ENCODE measurements at places on chromosomes 2 and 18.

GRCh38 chr2:201139836-201140604 is 24.1 kb downstream of the CFLAR start:
- no peak for DNase-seq

- no peak for DNase-seq
Observed at GRCh38 chr2:175834477-175834876, 167.6 kb downstream of the LNPK start.

DNA sequence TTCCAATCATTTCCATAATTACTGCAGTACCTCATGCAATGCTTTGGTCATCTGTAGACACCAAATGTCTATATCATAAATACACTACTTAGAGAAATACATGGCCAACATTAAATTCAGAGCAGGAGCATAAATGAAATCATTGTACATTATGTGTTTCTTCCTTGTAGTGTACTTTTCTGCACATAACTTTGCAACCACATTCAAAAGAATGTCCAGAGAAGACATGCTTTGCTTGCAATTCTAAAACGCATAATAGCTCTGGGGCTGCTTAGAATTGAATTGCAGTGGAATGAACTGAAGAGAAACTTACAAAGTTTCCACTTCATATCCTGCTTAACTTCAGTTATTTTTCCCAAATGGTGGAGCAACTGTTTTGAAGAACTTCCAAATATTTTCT is 664.4 kb downstream of the DSC3 start:
- no peak for DNase-seq

- no peak for DNase-seq
Observed at GRCh38 chr2:224934526-224935188, 107.6 kb downstream of the DOCK10 start.

DNA sequence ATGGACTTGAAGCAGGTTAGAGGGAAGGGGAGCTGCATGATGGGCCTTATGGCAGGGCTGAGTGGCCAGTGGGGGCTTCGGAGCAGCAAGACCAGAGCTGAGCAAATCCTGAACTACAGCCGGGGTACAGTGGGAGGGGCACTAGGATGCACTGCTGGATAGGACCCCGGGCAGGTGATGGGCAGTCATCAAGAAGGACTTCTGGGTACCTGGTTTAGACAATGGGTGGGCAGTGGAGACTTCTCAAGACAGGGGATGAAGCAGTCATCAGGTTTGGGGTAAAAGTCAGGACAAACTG is 507.4 kb upstream of the MYT1L start:
- no peak for DNase-seq

- DNase-seq, result no peak
Observed at GRCh38 chr2:237134321-237135230, 48.9 kb downstream of the COPS8 start.

DNA sequence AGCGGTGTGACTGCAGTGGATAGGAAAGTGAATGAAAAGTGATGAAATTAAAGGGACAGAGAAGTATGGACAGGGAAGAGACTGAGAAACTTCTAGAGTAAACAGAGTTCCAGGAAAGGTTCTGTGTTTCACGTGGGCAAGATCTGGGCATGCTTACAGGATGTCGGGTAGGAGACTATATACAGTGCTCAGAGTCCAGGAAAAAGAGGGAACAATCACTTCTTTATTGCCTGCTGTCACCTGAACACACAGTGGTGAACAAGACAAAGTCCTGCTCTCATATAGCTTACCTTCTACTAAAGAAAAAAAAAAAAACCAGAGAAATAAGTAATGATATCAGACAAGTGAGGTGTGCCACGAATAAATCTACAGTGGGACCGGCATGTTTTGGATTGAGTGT is 2.4 kb downstream of the LRPPRC start:
- DNase-seq, result no peak

GRCh38 chr2:129233751-129234406 is 745.6 kb upstream of the RAB6C start:
- peak; percentile 15 for DNase-seq

GRCh38 chr18:53536908-53537307 is 687.6 kb downstream of the MBD2 start:
- DNase-seq, result no peak

GRCh38 chr2:158969715-158970240 is 1.3 kb downstream of the TANC1 start:
- DNase-seq, result peak; percentile 37

DNA sequence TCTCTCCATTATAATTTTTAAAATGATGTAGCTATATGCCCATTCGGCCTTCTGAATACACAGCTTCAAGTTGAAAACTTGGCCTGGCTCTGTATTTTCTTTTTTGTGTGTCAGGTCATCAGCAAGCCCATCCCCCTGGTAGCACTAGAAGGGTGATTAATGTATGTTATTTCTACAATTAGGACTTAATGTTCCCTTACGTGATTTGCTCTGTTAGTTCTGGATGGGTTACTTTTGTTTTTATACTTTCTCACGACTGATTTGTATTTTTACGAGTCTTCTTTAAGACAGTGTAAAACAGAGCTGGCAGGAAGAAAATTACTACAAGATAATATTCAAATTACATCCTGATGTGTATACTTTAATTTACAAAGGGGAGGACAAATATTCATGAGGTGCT is 88.4 kb upstream of the RGPD4 start:
- DNase-seq, result no peak

GRCh38 chr2:239521518-239521815 is 120.6 kb upstream of the HDAC4 start:
- DNase-seq, result no peak

GRCh38 chr2:199979832-199980628 is 24.6 kb downstream of the MAIP1 start:
- peak; percentile 88 for DNase-seq

DNA sequence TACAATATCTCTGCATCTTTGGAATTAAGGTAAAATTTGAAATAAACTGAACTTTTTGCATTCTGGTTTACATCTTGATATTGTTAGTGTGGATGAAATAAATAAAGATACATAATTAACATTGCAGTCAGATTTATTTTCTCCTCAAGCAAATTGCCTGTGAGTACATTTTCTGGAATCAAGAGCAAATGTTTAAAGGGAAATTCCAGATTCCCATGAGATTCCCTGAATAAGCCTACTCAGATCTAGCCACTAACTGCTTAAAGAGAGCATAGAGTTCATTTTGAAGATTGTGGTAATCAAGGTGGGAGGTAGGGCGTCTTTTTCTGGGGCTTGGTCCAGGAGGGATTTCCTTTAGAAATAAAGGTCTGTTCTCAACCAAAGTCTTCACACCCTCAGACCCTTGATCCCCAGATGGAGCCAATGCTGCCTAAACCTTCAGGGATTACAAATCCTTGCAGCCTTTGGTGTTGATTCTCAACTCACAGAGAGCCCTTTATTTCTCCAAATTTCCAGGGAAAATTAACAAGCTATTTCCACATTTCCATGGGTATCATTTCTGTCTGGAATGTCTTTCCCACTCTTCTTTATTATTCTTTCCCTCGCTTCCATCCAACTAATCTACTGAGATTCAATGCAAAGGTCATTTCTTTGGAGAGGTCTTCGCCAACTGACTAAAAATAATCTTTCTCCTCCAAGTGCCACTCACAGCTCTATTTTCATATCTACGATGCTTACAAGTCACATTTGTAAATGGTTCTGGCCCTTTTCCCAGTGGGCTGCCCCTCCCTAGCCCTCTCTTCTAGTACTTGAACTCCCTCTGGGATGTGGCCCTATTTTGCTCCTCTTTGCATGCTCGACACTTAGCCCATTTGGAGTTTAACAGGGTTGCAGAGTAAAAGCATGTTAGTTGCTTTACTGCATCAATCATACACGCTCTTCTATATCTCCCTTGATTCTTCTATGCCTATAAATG is 79.8 kb upstream of the SPATS2L start:
- DNase-seq, result peak; percentile 13

DNA sequence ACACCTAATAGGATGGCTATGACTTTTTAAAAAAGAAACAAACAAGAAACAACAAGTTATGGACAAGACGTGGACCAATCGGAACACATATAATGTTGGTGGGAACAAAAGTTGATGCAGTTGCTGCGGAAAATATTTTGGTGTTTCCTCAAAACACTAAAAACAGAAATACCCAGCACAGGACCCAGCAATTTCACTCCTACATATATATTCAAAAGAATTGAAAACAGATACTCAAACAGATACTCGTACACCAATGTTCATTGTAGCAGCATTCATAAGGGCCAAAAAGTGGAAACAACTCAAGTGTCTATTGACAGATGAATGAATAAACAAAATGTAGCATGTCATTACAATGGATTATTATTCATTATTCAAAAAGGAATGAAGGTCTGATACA is 12.1 kb downstream of the CCDC141 start:
- no peak for DNase-seq

DNA sequence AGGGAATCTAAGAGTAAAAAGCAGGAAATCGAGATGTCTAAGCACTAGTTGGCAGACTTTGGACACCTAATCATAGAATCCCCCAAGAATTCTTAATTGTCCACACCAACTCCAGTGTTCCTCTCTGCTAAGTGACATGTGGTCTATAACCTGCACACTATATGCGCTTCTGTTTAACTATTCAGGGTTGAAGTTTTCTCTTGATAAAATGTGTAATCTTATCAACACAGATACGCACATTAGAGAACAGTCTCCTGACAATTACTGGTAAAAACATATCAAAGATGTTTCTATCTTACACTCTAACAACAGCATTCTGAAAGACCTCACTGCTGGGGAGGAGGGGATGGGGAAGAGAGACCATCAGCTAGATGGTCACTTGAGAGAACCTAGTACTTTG is 3.9 kb downstream of the ABCB11 start:
- no peak for DNase-seq

DNA sequence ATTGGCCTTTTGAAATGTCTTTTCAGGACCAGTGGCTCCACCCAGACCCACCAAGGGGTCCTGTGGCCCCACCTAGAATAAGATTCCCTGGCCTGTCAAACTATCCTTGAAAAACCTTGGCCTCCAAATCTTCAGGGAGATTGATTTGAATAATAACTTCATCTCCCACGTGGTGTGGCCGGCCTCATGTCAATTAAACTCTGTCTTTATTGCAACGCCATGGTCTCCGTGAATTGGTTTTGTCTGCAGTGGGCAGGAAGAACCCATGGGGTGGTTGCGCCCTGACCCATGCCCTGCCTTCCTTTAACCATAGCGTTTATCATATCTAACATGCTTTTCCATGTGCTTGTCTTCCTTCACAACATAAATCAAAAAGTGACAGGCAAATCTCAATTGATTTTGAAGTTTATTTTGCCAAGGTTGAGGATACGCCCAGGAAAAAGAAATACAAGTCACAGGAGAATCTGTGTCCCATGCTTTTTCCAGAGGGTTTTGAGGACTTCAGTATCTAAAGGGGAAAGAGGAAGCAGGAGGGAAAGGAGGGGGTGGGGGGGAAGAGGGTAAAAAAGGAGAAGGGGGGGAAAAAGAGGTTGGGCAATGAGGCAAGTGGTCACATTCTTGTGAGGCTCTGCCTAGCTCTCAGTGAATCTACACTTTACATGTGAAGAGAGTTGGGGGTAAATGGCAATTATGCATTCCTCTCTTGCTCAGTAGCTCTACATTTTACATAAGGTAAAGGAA is 66.5 kb upstream of the CABLES1 start:
- no peak for DNase-seq

- DNase-seq, result peak; percentile 16
Observed at GRCh38 chr2:141557329-141558095, 573.3 kb downstream of the LRP1B start.

DNA sequence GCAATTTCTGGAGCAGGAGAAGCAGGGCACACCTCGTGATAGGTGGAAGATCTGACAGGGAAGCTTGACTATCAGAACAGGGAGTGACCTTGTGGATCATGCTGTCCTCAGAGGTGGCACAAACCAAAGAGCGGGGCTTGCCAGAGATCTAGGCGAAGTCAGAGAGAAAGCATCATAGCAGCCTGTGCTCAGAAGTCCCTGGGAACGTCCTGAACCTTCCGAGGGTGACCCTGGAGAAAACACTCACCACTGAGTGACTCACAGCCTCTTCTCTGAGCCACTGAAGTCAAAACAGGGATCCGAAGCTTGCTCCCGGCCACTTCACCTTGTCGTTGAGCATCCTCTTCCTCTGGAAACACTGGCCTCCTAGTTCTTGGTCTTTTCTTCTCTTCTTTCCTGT is 56.7 kb downstream of the IL1R2 start:
- no peak for DNase-seq

DNA sequence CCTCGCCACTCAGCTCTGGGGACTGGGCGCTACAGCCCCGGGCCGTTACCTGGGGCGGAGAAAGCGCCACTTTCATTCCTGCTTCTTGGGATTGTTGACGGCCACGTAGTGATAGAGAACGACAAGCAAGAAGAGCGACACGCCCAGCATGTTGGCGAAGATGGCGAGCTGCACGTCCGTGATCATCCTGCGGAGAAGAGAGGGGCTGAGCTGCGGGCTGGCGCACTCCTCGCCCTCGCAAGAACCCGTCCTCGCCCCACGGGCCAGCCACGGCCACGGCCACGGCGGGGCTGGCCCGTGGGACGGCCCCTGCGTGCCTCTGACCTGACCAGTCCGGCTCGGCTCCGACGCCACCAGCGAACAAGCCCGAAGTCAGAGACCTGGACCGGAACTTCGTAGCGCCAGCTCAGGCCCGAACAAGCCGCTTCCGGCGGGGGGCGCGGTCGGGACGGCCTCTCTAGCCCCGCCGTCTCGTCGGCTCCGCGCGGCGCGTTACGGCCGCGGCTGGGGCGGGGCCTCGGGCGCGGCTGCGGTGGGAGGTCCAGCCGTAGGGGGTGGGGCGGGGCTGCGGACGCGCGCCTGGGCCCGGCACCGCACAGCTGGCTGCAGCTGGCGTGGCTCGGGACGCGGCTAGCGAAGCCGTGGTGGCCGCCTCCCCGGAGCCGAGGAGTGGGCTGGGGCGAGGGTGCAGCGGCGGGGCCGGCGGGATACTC is at the start of gene OST4:
TSS of gene OST4 (minus strand) at position 378 of the 713 bp plus-strand sequence.
- DNase-seq, result peak; percentile 92

DNA sequence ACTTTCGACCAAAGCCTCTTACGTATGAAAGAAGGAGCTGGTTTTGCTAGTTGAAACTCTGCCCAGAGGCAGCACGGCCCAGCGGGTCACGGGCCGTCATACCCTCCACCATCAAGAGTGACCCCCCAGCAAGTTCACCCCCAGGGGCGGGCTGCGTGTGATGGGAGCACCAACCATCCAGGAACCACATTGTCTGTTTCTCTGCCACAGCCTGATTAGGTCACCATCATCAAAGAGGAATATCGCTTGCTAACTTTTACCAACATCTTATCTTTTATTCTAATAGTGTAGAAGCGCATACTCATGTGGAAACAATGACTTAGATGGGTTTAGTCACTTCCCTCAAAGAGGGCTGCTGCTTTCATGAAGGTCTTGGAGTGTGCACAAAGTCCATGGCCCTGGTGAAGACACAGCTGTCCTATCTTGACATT is 116.6 kb upstream of the SMIM21 start:
- DNase-seq, result no peak

DNA sequence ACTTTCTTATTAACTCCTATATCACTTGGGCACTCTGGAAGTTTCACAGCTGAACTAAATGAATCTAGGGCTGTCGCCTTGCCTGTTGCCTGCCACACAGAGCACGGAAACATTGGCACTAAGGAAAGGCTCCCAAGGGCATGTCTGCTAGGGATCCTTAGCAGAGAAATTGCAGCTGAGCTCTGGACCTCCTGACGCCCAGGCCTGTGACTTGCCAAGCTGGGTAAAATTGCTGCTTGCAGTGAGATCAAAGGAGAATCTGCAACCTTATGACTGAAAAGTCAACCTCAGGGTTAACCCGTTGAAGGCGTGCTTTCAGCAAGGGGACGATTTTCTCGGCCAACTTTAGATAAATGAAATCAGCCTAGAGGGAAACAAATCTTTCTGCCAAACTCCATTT is 189.8 kb downstream of the NCK2 start:
- no peak for DNase-seq

Measured in cerebellar cortex (tissue), 1 donor.